ENCODE measurements at places on chromosomes 5 and 9.

DNA sequence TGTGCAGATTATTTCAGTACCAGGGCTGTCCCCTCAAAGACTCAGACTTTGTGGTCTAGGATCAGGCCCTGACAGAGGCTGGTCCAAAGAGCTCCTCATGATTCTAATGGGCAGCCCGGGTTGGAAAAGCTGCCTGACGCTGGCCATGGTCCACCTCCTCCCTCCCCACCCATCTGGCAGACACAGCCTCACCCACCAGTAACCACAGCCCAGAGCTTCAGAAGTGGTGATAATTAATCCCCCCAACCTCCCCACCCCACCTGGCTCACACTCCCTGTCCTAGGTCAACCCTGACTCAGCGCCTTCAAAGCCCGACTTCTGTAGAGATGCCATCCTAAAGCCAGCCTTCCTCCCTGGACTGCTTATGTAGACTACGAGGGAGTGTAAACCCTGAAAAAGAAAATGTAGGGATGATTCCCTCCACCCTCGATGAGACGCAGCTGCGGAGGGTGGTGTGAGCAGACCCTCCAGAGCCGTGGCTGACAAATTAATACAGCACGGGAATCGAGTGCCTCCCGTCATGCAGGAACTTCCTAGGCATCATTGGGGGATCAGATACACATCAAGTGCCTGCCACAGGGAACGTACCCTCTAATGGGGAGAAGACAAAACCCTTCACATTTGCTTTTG is 7.0 kb downstream of the UBE2QL1 start:
- DNase-seq = no peak

DNA sequence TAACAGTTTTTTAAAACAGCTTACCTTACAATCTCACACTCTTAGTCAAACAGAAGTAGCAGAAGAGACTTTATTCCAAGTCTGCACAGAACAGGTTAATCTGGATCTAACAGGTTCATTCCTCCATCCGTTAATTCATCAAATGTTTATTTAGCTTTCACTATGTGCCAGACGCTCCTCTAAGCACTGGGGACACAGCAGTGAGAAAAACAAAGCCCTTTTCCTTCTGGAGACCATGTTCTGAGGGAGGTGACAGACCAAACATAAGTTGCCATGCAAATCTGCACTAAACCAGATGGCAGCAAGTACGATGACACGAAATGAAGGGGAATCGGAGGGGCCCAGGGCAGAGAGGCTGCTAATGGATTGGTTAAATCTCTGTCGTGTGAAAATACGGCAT is 17.1 kb upstream of the GLIPR2 start:
- no peak for DNase-seq

GRCh38 chr5:179342577-179342976 is 2.7 kb downstream of the ADAMTS2 start:
- DNase-seq = no peak

- DNase-seq = no peak
Observed at GRCh38 chr5:115333164-115333563, 36.7 kb upstream of the CCDC112 start.

GRCh38 chr9:93372391-93372790 is 79.1 kb upstream of the FAM120A start:
- DNase-seq = no peak

GRCh38 chr5:19256036-19256435 is 732.0 kb downstream of the CDH18 start:
- no peak for DNase-seq

- DNase-seq = no peak
Observed at GRCh38 chr5:135133698-135134515, 99.9 kb upstream of the PITX1 start.

DNA sequence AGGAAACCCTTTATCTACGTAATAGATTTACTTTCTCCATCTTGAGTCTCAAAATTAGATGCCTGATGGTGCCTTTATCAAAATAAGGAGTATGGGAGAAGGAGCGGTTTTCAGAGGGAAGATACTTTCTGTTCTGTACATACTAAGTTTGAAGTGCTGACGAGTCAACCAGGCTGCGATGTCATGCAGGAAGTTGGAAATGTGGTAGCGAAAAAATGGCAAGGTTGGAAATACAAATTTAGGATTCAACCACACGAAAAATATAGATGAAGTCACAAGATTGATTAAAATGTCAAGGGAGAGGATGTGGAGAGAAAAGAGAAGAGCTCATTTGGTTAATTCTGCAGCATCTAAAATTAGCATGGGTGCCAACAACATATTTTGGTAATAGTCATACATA is 129.5 kb downstream of the FOXD1 start:
- DNase-seq = no peak

- peak; percentile 65 for DNase-seq
Observed at GRCh38 chr9:111937781-111938426, 41.3 kb downstream of the UGCG start.

GRCh38 chr9:127029548-127029947 is 92.9 kb downstream of the ANGPTL2 start:
- DNase-seq = no peak

DNA sequence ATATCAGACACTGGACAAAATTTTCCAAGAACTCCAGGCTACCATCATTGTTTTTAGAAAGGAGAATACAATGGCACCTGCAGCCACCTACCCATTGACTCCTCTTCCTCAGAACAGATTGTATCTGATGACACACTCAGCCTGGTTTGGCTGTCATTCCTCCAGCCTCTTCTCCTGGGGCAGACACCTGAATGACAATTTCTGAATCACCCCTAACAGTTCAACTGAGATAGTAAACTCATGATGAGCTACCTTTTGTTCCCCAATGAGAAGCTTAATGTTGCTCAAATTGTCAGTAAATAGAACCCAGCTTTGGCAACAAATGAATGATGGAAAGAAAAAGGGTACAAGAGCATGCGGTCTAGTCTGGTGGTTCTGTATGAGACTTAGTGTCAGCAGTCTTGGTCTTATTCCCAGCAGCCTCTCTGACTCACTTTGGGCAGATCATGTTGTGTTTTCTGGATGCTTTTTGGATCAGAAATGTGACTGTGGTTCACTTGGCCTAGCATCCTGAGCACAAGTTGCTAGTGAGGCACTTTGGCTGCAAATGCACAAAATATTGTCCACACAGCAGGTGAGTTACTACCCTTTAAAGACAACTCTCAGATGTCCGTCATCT is 78.3 kb downstream of the MAMDC2 start:
- DNase-seq = no peak

DNA sequence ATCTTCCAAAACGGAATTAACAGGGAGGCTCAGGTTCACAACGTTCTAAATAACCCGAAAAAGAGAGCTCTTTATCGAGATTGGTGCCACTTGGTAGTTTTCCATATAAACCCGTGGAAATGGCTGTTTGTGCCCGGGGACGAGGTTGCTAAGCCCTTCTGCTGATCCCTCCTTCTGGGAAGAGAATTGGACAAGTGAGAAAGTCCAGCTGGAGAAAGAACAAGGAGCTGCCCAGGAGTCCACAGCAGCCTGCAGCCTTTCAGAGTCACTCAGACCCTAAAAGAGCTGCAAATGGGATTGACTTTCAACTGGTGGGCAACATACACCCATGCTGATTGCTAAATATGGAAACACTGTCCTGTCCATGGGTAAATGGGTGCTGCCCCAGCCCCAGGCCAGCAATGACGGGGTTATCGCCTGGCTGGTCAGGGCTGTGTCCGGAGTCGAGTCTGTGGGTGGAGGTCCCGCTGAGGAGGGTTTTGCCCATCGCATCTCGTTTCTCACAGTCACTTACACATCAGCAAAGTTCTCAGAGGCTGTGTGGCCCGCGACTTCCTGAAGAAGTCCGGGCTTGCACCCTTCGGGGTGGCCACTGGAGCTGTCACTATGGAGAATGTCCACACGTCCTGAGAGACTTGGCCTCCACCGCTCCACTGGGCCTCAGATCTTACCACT is 40.7 kb upstream of the HSD17B3 start:
- DNase-seq = no peak

DNA sequence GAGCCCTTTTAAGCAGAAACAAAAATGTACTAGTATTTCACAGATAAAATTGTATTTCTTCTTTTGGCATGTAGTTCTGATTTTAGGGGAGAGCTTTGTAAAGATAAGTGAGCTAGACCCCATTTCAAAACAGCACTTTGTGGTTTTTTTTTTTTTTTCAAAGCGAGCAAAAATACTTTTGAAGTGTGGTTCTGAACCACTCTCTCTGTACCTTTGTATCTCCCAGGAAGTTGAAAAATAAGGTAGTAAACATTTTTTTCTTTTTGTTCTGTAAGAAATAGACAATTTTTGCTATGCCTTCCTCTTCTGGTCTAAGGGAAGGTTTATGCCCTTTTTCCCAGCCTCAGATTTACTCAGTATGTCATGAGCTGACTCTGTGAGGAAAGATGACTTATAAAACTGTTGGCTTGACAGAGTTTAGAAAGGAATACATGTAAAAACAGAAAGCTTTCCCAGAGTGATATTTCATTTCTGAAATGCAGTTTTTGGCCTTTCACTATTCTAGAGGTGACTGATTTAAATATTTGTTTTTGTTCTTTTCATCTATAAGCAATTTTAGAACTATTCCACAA is 12.5 kb downstream of the ERCC6L2 start:
- no peak for DNase-seq

GRCh38 chr5:30279237-30279636 is 914.2 kb upstream of the CDH6 start:
- no peak for DNase-seq

DNA sequence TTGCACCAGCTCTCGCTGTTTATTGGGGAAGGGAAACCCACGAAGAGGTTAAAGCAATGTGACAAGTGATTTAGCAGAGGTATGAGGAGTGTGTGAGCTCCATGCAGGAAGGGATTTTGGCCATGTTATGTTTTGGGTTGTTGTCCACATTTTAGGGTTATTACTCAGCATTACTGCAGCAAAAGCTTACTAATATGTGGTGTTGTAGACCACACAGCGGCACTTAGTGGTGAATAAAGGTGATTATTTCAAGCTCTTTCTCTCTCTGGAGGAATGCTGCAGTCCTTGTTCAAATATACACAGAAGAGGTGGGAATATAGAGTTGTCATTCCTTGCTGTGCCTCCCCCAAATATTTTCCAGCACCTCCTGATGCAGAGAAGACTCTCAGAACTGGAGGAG is 29.7 kb upstream of the AKNA start:
- DNase-seq = no peak

DNA sequence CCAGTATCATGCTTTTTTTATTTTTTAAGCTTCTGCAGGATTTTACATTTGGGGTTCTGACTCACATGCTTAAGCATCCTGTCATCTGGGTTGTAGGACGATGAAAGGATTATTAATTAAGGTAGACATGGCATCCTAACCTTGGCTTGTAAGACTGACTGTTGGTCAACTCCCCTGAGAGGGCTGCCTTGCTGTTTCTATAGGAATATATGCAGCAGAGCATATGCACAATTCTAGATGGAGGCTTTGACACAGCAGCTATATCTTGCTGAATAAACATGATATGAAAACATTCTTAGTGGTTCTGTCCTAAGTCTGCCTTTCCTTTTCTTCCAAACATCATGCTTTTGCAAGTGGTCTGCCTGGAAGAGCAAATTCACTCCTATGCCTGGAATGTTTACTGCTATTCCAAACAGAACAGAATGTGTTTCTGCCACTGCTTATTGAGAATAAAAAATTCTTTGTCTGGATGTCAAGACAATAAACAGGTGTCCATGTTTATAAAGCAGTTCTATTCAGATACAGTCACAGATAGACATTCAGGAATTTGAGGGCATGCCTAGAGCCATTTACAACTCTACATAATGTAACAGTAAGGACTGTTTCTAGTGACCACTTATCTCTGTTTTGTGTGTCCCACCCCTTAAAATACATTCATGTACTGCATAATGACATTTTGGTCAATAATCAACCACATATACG is 166.2 kb upstream of the PPP2R2B start:
- DNase-seq = no peak

- no peak for DNase-seq
Observed at GRCh38 chr5:31492869-31493268, 39.0 kb downstream of the DROSHA start.

- DNase-seq = no peak
Observed at GRCh38 chr5:151741678-151742423, 16.6 kb downstream of the ATOX1 start.

- DNase-seq = no peak
Observed at GRCh38 chr5:10130881-10131280, 118.8 kb downstream of the ATPSCKMT start.

DNA sequence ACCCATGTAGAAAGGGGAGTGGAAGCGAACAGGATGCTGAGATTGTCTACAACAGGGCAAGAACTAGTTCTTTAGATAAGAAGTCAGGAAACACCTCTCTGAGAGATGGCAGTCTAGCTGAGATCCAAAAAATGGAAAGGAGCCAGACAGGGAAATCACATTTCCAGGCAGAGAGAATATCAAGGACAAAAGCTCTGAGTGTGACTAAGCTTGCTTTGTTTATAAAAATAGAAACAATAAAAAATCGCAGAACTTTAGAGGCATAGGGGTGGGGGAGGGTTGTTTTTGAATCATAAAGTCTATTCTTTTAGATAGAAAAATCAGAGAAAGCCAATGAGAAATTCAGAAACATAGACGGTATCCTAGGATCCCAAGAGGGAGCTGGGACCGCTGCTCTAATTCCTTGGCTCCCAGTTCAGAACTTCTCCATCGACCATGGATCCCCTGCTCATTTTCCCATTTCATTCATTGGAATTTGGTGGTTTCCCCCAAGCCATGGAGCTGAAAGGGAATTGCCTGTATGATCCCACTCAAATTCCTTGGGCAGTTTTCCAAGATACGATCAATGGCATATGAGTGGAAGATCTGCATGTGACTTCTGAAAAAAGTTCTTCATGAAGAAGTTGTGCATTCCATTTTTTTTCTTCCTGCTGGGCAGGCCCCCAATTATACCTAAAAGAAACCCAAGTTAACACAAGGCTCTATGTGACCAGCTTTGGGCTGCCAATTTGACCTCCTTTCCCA is 182.0 kb downstream of the GRIA1 start:
- no peak for DNase-seq

GRCh38 chr9:83070261-83070660 is 7.3 kb upstream of the RASEF start:
- DNase-seq = no peak
